Fibroblast of the aortic adventitia (primary cell): ENCODE measurements at places on chromosomes 6 and 20. TPM values are rescaled to one million over a fixed set of nuclear protein-coding genes. Genes with fewer than 3 reads are reported as not detected.

The SIRPD gene
- not detected in 2 replicates for total RNA-seq

- no peak for DNase-seq
These were observed 198.2 kb upstream of the ID4 start for GRCh38 chr6:19638931-19639330.

DNA sequence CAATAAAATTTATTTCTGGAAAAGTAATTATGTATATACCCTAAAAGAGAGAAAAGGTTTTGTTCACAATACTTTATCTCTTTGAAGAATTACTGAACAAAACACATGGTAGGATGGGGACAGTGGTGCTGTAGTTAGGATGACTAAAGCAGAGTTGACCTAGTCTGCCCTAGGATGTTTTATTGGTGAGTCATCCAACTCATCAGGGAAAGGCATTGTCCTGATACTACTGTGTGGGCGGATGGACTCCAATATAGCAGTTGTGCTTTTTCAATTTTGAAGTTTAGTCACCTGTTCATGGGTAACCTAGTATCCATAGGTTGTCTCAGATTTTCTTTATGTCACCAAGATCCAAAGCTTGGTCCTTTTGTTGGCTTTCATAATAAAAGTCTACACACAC is 53.3 kb upstream of the EYS start:
- DNase-seq: no peak

GRCh38 chr6:96853083-96853482 is 15.8 kb upstream of the GPR63 start:
- no peak for DNase-seq

The KCNQ2 gene
- not detected in 2 replicates for total RNA-seq

DNA sequence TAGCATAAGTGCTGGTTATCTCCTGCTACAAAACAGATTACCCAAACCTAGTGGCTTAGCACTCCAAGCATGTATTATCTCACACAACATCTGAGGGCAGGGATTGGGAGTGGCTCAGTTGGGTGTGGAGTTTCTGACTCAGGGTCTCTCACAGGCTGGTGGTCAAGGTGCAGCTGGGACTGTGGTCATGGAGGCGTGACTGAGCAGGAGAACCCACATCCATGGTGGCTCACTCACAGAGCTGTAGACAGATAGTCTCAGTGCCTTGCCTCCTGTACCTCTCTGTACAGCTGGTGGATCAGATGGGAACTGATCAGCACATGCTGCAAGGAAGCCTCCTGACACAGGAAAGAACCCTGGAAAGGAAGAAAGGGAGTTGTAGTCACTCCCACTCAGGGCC is 83.1 kb upstream of the CST7 start:
- no peak for DNase-seq

DNA sequence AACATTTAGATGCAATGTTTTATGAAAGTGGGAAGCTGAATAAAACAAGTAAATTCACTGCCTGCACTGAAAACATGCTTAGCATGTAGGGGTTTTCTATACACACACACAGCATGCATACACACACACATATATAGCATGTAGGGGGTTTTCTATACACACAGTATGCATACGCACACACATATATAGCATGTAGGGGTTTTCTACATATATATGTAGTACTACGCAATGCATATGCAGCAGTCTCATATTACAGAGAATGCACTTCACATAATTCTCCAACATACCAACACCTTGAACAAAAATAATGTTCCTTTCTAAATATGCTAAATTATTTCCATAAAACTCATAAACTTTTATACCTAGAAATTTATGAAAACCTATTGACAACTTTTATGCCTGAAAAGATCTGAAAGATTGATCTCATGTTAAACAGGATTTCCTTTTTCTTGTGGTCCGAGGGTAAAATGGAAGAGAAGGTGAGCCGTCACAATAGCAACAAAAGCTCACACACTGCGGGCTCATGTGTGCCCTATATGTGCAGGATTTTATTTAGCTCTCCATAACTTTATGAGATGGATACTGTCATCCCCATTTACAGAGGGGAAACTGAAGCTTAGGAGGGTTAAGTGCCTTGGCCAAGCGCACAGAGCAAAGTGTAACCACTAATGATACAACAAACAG is 81.9 kb upstream of the TULP1 start:
- no peak for DNase-seq

The ADISSP gene
- 28.4 and 37.7 TPM in 2 replicates for total RNA-seq

GRCh38 chr6:137216875-137217553 is 2.2 kb downstream of the IFNGR1 start:
- DNase-seq: no peak

The IL17F gene
- total RNA-seq: not detected in 2 replicates

GRCh38 chr6:139711804-139712585 is 337.5 kb upstream of the CITED2 start:
- peak; percentile 72 for DNase-seq

The SIRPB2 gene
- not detected in 2 replicates for total RNA-seq

GRCh38 chr6:33189164-33189563 is 3.1 kb downstream of the COL11A2 start:
- DNase-seq: no peak

DNA sequence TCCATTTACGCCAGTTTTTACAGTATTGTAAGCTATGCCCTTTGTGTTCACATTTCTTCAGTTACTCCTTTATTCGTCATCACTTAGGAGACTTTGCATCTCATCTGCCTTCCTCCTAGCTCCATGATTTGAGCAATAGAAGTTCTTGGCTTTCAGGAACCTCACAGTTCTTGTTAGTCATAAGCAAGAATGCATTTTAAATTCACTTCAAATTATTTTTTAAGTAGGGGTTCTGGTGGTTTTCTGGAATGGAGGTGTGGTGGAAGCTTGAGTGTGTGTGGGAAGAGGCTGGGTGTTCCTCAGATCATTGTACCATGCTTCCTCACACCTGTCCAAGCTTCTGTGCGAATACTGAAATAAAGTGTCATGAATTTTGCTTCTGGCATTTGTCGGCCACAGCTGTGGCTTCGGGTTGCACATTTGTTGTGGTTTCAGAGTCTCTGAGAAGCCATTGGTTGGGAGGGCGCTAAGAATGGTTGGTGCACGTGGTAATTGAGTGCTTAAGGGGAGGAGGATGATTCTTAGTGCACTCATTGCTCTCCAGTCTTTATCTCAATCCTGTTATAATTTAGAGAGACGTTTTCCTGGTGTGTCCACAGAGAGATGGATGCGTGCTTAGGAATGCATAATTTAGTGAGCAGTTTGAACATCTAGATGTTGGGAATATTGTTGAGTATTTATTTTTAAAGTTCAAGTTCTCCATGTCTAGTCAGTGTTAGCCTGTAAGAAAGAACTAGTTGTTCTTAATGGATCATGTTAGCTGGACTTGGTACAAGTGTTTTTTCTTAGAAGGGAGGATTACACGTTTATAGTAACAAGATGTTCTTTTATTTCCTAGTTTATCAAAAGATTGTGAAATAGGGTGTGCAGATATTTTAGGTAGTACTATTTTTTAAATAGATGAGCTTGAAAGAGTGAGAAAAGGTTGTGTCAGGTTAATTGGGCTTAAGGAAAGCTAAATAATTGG is 31.9 kb downstream of the FOXO3 start:
- peak; percentile 83 for DNase-seq

The SYCP2L gene
- total RNA-seq: under 0.01 TPM in 1 of 2 replicates, not detected in the other

- no peak for DNase-seq
These were observed 180.4 kb downstream of the ZDHHC14 start for GRCh38 chr6:157561414-157561790.

The FAM184A gene
- total RNA-seq: 0.74 and 1.9 TPM in 2 replicates

- DNase-seq: no peak
These were observed 43.2 kb downstream of the PHIP start for GRCh38 chr6:79034865-79035264.

DNA sequence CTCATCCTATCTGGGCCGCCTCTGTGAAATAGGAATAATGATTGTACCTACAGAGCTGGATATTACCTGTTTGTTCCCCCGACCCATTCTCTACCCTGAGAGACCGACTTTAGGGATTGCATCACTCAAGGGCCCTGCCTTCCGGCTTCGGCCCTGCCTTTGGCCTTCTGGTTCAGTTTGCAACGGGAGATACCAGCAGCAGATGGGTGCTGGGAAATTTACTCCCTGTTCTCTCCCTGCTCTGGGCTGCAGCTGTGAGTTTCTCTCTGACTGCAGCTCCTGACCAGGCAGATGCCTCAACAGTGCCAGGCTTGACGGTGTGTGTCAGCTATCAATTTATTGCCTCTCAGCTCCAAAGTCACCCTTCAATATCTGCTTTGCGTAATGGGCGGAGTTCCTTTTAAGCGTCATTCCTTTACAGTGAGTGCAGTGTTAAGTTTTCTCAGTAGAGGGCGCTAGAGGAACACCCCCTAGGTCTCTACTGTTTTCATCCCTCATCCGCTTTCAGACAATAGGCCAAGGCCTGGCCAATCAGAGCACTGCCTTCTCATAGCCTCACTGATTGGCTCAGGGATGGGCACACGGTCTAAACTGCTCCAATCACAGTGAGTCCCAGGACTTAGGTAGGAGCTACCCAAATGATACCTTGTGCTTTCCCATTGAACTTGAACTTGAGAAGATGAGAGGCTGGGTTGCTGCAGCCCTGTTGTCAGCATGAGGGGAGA is 30.0 kb downstream of the KCNG1 start:
- peak; percentile 76 for DNase-seq

The F13A1 gene
- not detected in 2 replicates for total RNA-seq

GRCh38 chr20:10921491-10922010 is 247.8 kb upstream of the JAG1 start:
- DNase-seq: no peak

DNA sequence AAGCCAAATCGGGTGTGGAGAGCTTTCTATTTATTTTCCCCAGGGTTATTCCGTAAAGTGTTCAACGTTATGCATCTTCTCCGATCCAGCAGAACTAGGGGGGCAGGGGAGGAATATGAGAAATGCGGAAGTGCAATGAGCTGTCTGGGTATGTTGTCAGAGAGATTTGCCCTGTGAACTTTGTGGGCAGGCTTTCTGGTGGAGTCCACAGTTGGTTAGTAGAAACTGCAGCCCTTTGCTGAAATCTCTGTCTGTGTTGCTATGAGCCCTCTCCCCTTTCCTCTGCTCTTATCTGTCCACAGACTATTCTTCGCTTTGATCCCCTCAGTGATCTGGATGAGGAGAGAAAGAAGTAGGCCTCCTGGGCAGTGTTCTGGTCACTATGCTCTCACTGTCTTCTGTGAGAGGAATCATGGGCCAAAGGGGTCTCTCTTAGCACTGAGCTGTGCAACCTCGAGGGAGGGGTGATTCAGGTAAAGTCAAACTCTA is 158.9 kb upstream of the FUT9 start:
- no peak for DNase-seq

The IL17A gene
- not detected in 2 replicates for total RNA-seq

GRCh38 chr20:20089018-20089417 is 36.7 kb downstream of the CFAP61 start:
- no peak for DNase-seq
